ENCODE measurements at places on chromosomes 1 and 21.

GRCh38 chr1:110565565-110565964, 40.6 kb downstream of the KCNA2 start:
- DNase-seq: no peak

- DNase-seq: no peak
These were observed 1.8 kb downstream of the NTNG1 start for GRCh38 chr1:107142666-107143065.

GRCh38 chr1:20555025-20555757, 2.8 kb downstream of the FAM43B start:
- DNase-seq: no peak

DNA sequence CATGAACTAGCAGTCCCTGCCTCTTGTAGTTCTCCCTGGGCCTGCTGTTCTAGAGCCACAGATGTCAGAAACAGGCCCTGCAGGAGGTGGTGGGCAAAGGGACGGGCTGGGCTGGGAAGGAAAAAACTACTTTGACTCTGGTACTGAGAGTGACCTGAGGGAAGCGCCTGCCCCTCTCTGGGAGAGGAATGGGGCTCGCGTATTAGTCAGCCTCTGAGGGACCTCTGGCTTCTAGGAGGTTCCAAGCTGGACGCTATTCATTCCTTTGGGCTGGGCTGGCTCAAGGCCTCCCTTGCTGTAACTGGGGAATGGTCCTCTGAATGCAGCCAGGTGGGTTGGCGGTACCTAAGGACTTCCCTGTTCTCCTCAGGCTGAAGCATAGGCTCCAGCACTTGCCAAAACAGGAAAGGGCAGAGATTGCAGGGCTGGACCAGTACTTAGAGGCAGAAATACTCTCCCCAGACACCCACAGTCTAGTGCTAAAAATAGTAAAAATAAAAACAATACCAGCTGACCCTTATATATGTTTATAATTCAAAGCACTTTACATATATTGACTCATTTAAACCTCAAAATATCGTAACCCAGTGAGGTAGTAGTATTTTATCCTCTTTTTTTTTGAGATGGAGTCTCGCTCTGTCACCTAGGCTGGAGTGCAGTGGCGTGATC, 7.1 kb downstream of the POMGNT1 start:
- DNase-seq: no peak

GRCh38 chr1:225654277-225654597, 1.3 kb upstream of the ENAH start:
- DNase-seq: no peak

DNA sequence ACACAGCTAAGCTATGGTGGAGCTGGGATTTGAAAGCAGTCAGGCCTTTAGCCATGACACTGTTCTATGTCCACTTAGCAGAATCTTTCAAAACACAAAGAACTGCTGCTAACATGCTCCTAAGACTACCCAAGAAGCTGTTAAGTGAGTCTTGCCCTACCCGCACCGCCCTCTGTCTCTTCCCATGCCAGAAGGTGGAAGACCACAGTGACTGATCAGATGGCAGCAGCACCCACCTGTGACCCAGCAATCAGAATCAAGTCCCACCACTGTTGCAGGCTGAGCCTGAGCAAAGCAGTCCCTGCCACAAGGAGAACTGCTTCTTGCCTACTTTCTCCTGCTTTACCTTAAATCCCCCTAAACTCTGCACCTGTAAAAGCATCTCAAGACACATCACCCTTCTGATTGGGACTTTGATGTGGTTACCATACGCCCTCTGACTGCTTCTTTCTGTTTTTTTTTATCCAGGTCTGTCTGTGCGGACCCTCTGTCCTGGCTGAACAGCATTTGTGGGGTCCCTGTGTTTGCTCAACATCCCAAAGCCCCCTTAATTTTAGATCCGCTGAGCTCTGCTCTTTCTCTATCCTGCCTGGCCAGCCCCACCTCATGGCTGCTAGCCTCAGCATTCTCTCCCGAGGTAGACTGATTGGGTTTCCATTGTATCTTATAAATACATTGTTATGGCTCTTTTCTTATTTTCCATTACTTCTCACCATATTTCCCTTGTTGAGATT, 16.0 kb downstream of the IRF2BP2 start:
- DNase-seq: no peak

DNA sequence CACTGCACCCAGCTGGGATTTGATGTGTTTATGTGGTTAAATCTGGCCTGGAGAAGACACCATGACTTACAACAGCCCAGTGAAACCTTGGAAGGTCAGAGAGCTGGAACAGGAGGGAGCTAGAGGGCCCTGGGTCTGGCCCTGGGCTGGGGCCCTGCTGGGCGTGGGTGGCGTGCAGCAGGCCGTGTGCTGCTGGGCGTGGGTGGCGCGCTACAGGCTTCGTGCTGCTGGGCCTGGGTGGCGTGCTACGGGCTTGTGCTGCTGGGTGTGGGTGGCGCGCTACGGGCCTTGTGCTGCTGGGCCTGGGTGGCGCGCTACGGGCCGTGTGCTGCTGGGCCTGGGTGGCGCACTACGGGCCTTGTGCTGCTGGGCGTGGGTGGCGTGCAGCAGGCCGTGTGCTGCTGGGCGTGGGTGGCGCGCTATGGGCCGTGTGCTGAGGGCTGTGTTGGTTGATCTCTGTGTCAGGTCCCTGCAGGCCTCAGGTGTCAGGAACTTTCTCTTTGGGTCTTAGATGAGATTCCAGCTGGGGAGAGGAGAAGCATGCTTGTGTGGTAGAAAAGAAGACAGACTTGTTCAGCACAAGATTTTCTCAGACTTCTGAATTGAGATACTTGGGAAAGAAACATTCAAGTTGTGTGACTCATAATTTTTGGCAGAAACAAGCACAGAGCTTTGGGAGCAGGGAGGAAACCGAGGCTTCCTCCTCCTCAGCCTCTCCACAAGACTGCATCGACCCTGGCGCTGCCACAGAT, 66.0 kb downstream of the COL18A1 start:
- no peak for DNase-seq

GRCh38 chr1:205061665-205062069, 18.7 kb downstream of the CNTN2 start:
- DNase-seq: peak; percentile 64

DNA sequence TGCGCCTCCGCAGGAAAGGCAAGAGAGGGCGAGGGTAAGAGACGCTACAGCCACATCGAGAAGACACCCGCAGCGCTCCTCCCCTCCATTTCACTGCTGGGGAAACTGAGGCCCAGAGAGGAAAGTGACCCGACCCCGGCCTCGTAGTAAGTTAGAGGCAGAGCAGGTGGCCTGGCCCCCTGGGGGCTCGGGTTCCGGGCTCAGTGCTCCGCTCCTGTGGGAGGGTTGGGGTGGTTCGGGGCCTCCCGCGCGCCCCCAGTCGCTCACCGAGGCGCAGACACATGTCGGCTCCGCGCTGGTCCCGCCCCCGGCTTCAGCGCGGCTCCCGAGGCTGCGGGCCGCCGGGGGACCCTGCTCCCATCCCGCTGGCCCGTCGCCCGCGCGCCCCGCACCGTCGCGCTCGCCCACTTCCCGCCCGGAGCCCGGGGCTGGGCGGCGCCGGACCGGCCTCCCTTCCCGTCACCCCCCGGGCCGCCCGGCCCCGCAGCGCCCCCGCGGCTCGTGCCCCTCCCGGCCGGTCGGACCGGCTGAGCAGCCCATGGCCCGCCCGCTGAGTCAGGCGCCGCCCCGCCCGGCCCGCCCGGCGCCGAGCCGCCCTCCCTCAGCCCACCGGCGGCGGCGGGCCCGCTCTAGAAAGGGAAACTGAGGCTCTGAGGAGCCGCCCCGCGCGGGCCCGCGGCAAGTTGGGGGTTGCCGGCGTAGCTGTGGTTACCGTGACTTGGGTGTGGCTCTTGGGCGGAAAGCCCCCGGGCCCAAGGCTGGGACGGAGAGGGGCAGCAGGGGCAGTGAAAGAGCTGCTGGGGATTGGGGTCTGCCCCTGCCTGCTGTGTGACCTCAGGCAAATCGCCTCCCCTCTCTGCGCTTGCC, at the start of gene TMEM54:
Gene TMEM54 (minus strand): TSS at position 434 of the 867 bp plus-strand sequence. CDS start 151 bp downstream, at position 283.
- DNase-seq: no peak

DNA sequence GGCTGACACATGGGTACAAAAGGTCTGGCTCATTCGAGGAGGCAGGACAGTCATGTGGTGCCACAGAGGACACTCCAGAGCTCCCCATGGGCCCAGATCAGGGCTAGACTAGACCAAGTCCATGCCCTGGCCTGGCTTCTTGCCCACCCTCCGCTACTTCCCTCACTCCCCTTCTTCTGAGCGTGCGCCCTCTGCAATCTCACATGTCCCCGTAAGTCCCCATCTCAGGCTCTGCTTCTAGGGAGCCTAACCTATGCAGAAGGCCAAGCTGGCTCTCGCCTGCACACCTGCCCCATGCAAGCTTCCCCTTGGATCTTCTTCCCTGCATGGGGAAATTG, 553.6 kb downstream of the PTPRU start:
- DNase-seq: no peak

DNA sequence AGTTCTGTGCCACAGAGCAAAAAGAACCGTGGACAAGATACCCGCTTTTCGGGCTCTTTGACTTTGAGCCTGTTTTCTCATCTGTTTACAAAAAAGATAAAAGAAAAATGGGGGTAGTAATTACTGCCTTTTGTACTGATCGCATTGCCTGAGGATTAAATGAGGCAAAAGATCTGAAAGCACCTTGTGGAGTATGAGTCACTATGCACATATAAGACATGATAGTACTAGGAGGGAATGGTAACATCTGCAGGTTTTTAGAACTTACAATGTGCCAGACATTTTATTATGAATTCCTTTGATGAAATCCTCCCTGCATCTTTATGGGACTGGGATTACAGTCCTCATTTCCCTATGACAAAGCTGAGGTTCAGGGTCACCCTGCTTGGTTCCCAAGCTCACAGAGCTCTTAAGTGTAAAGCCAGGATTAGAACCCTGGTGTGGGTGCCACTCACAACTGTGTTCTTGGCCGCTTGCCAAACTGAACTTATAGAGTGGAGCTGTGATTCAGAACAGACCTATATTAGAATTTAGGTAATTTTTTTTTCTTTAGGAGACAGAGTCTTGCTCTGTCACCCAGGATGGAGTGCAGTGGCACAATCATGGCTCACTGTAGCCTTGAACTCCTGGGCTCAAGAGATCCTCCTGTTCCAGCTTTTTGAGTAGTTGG, 1.8 kb downstream of the DISC1 start:
- no peak for DNase-seq

GRCh38 chr1:193649587-193649986, 463.2 kb upstream of the B3GALT2 start:
- no peak for DNase-seq

- no peak for DNase-seq
These were observed 23.3 kb downstream of the TTC34 start for GRCh38 chr1:2778220-2778592.

DNA sequence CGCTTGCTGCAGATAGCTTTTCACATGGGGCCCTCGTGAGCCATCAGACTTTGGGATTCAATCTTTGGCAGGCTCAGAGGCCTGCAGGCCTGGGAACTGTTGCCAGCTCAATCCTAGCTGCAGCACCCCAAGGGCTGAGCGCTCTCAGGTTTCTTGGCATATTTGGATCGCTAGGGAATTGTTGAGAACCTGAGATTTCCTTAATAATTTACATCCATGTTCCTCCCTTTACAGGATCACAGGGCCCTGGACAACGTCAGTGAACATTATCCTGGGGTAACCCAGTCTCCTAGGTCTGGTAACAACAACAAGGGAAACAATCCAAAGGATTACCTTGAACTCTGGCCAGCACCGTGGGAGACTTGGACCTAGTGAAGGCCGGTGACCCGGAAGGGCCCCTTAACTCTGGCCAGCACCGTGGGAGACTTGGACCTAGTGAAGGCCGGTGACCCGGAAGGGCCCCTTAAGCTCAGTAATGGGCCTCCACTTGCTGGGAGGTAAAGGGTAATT, 49.3 kb upstream of the NEK2 start:
- DNase-seq: no peak

GRCh38 chr1:33195556-33195955, 13.7 kb upstream of the TRIM62 start:
- DNase-seq: no peak

DNA sequence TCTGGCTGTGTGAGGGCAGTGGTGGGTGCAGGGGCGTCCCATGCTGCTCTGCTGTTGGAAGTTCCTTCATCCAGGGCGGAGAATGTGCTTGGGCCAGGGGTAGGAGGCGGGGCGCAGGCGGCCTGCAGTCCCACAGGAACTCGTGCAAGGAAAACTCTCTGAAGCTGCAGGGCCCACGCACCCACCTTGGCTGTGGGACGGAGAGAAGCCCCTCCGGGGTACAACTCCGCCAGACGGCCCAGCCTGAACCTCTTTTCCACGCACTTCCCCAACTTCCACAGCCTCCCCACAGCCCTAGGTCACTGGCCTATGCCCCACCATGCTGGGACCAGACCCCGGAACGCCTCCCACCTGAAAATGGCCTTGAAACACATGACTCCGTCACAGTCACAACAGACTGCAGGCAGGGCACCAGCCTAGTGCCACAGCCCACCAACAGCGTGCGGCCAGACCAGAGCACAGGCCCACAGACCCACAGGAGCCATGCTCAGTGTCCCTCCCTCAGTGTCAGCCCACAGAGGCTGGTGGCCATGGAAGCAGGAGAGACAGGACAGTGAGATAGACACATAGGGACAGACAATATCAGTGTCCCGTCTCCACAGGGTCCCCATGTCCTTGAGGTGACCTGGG, 47.8 kb downstream of the WNT9A start:
- no peak for DNase-seq

GRCh38 chr1:42953182-42954180, 5.2 kb downstream of the SLC2A1 start:
- no peak for DNase-seq

DNA sequence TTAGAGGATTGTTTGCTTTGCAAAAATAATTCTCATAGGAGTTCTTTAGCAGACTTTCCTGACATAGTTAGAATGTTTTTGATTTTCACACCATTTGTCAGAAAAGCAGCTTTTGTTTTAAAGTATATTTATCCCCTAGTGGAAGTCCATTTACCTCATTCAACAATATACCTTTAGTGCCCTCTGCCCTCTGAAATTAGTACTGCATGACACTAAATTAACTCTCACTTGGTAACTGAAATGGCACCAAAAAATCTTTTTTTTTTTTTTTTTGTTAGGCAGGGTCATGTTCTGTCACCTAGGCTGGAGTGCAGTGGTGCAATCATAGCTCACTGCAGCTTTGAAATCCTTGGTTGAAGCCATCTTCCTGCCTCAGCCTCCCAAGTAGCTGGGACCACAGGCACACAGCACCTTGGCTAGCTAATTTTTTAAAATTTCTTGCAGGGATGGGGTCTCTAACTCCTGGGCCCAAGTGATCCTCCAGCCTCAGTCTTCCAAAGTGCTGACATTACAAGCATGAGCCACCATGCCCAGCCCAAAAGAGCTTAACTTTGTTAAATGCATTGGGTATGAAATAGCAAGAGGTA, 13.6 kb downstream of the LRRC42 start:
- DNase-seq: no peak

GRCh38 chr1:4969556-4970129, 315.2 kb downstream of the AJAP1 start:
- DNase-seq: no peak

- no peak for DNase-seq
These were observed 127.8 kb downstream of the NRDC start for GRCh38 chr1:51750729-51751128.

DNA sequence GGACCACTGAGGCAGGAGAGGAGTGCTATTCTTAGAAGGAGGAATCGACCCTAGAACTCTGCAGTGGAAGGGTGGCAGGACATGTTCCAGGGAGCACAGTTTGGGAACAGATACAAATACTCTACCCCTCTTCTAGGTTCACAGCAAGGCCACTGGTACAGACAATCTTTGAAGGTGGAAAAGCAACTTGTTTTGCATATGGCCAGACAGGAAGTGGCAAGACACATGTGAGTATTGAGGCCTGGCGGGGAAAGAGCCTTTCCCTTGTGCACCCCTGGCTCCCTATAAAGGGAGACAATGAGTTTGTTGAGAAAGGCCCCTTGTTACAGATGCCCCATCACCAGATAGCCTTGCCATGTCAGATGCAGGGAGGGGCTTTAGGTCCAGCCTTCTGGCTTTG, 17.8 kb downstream of the KIF2C start:
- no peak for DNase-seq

GRCh38 chr1:80533775-80534334, 1266.9 kb upstream of the ADGRL2 start:
- DNase-seq: no peak

Measured in left renal cortex interstitium (tissue), 4 donors.